ENCODE measurements at places on chromosomes 11 and 22. TPM values are rescaled to one million over a fixed set of nuclear protein-coding genes. Genes with fewer than 3 reads are reported as not detected.

The HTR3A gene
- polyA plus RNA-seq = not detected

The RAG1 gene
- polyA plus RNA-seq = 1.1 TPM

The OR8D1 gene
- polyA plus RNA-seq = not detected

The ADAMTS8 gene
- 1.7 TPM for polyA plus RNA-seq

The CASP5 gene
- polyA plus RNA-seq = 0.92 TPM

The NRGN gene
- 1.2 TPM for polyA plus RNA-seq

The JAML gene
- 5.0 TPM for polyA plus RNA-seq

The OR6A2 gene
- polyA plus RNA-seq = not detected

DNA sequence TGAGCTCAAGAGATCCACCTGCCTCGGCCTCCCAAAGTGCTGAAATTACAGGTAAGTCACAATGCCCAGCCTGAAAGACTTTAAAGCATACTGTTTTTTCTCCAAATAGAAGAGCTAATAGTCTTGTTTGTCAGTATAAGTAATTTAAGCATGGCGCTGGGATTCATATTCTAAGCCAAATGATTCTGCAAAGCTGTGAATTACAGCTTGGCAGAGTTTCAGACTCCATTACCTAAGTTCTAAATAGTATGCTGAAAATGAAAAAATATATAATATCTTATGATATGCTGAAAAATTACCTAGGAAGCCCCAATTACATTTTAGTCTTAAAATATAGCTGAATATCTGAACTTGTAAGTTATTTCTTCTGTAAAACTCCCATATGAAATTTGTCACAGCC lies 39.3 kb downstream of the MRE11 start:
- no peak for DNase-seq
- no peak overlapping the region for H3K27ac ChIP-seq
- H3K4me1 ChIP-seq = no peaks in the 10 kb centered on the region
- H3K36me3 ChIP-seq = no peaks in the 10 kb centered on the region
- no peaks in the 10 kb centered on the region for H3K27me3 ChIP-seq

DNA sequence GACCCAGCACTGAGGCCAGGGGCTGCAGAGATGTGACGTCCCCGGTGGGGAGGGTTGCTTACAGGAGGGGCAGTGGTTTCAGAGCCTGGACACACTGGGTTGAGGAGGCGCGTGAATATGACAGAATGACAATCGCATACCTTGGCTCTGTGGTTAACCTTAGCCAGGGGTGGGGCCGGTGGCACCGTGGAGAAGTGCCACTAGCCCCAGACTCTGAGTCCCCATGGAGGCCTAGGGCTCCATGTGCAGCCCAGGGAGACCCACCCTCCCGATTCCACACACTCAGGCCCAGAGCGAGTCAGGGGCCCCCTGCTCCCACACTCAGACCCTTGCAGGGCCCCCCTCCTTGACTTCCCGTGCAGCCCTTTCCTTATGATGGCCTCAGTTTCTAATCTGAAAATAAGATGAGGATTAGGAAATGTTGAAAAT lies 3.6 kb upstream of the ACR start:
- no peak overlapping the region for H3K4me3 ChIP-seq
- no peaks in the 10 kb centered on the region for H3K4me1 ChIP-seq
- H3K27me3 ChIP-seq = peaks cover 3% of the 10 kb centered on the region
- no peak overlapping the region for H3K27ac ChIP-seq

GRCh38 chr11:57463671-57464538 lies 3.6 kb downstream of the RTN4RL2 start:
- peaks cover 72% of the 10 kb centered on the region for H3K27me3 ChIP-seq
- H3K4me3 ChIP-seq = no peak overlapping the region
- no peak for DNase-seq
- H3K36me3 ChIP-seq = no peaks in the 10 kb centered on the region
- H3K4me1 ChIP-seq = peaks cover 14% of the 10 kb centered on the region

DNA sequence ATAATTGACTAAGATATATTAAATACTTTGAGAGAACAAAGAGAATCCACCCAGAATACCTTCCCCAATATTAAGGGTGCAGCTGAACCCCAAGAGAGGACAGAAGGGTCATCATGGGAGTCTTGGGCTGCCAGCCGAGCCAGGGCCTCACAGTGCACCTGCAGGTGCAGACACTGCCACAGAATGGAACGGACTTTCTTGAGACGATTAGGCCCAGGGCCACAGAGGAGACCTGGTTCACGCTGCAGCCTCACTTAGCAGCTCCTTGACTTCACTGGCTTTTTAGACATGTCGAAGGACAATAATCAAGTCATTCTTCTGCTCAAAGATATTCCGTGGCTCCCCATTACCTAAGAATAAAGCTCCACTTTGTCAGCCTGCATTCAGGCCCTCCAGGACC lies 100.6 kb downstream of the PHF21B start:
- no peak for DNase-seq
- H3K36me3 ChIP-seq = no peaks in the 10 kb centered on the region
- no peaks in the 10 kb centered on the region for H3K27me3 ChIP-seq
- H3K4me3 ChIP-seq = no peak overlapping the region
- H3K27ac ChIP-seq = no peak overlapping the region

GRCh38 chr11:48109046-48109666 lies 107.5 kb upstream of the OR4B1 start:
- no peak for DNase-seq
- H3K27me3 ChIP-seq = no peaks in the 10 kb centered on the region
- H3K4me1 ChIP-seq = peaks cover 12% of the 10 kb centered on the region
- H3K36me3 ChIP-seq = no peaks in the 10 kb centered on the region
- H3K4me3 ChIP-seq = no peak overlapping the region

DNA sequence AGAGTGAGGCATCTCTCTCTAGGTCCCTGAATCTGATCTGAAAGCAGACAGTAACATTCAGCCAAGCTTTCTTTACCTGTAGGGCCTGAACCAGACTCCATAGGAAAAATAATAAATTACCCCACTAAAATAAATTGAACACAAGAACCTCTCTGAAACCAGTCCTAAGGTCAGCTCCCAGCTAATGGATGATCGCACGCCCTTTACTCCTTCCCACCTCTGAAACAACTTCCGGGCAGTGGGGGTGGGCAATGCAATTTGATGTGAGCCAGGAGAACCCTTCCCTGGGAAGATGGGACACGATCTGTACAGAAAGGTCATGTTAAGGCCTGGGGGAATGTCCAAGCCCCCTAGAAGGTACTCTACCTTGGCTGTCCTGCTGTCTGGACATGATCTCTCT lies 71.2 kb downstream of the MICAL3 start:
- H3K36me3 ChIP-seq = no peaks in the 10 kb centered on the region
- H3K4me3 ChIP-seq = no peak overlapping the region
- H3K27ac ChIP-seq = no peak overlapping the region
- DNase-seq = no peak
- no peaks in the 10 kb centered on the region for H3K27me3 ChIP-seq

- no peaks in the 10 kb centered on the region for H3K36me3 ChIP-seq
- no peak overlapping the region for H3K4me3 ChIP-seq
- no peaks in the 10 kb centered on the region for H3K27me3 ChIP-seq
- H3K4me1 ChIP-seq = no peaks in the 10 kb centered on the region
- no peak for DNase-seq
- no peak overlapping the region for H3K27ac ChIP-seq
Measured at GRCh38 chr11:80831374-80831773, 1390.5 kb upstream of the TENM4 start.

DNA sequence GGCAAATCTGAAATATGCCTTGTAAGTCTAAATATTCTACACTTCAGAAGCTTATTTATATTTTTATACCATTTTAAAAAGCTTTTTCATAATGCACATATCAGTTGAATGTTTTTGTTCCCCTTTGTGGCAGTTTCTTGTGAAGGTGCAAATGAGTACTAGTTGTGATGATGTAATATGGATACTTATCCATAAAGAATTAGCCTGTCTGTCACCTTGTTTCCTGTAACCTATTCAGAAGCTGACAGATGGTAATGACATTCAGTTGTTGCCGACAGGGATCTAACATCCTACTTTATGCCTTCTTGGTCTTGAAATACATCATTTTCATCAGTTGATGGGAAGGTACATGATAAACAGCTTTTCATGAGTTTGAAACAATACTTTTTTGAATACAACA lies 2.9 kb downstream of the QSER1 start:
- no peaks in the 10 kb centered on the region for H3K27me3 ChIP-seq
- H3K36me3 ChIP-seq = no peaks in the 10 kb centered on the region
- H3K4me3 ChIP-seq = no peak overlapping the region
- peak overlapping the region; percentile 99 for H3K27ac ChIP-seq
- peaks cover 10% of the 10 kb centered on the region for H3K4me1 ChIP-seq
- no peak for DNase-seq

DNA sequence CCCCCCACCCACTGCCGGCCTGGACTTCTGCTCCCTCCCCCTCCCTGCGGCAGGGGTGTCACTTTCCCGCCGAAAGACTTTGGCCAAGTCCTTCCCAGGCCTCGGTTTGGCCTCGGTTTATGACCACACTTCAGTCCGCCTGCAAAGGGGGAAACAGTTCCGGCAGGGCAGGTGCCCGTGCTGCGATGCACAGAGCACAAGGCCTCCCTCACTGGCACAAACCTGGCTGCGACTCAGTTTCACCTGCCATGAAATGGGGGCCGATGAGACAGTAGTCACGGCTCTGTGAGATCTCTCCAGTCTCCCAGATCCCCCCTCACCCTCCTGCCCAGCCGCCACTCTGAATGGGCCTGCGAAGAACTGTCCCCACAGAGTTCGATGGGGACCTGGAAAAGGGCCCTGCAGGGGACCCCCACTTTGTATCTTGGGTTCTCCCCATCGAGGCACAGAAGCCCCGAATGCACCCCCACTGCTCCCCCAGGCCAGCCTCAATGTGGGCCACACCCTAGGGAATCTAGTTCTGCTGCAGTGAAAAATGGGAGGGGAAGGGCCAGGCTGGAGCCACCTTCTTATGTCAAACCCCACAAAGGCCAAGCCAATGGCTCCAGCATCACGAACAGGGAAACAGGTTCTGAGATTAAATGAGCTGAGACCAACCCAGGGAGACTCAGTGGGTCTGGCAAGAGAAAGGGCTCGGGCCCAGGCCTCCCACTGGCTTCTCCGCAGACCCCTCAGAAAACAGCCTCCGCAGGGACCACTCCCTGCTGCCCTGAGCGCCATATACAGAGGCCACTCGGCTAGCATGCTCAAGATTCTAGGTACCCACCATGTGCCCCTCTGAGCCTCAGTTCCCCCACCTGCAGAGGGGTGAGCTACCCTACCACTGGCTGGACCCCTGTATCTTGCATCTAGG lies 29.0 kb downstream of the ARVCF start:
- DNase-seq = no peak
- H3K36me3 ChIP-seq = no peaks in the 10 kb centered on the region
- no peak overlapping the region for H3K4me3 ChIP-seq
- H3K27me3 ChIP-seq = no peaks in the 10 kb centered on the region

DNA sequence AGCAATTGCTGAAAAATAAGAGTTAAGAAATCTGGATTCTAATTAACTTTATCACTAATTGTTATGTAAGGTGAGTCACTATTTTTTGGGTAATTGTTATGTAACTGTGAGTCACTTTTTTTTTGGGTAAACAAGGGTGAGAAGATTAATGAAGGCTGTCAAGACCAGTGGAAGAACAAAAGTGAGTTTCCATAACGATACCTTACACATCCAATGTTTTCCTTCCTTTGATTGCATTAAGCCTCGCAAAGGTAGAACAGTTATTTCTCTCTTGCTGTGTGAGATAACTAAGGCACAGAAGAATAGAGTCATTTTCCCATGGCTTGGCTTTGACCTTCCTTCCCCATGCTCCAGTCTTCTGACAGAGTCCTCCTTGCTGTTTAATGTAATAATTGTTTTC lies 374.7 kb downstream of the DDX10 start:
- H3K36me3 ChIP-seq = no peaks in the 10 kb centered on the region
- no peaks in the 10 kb centered on the region for H3K4me1 ChIP-seq
- no peak for DNase-seq

DNA sequence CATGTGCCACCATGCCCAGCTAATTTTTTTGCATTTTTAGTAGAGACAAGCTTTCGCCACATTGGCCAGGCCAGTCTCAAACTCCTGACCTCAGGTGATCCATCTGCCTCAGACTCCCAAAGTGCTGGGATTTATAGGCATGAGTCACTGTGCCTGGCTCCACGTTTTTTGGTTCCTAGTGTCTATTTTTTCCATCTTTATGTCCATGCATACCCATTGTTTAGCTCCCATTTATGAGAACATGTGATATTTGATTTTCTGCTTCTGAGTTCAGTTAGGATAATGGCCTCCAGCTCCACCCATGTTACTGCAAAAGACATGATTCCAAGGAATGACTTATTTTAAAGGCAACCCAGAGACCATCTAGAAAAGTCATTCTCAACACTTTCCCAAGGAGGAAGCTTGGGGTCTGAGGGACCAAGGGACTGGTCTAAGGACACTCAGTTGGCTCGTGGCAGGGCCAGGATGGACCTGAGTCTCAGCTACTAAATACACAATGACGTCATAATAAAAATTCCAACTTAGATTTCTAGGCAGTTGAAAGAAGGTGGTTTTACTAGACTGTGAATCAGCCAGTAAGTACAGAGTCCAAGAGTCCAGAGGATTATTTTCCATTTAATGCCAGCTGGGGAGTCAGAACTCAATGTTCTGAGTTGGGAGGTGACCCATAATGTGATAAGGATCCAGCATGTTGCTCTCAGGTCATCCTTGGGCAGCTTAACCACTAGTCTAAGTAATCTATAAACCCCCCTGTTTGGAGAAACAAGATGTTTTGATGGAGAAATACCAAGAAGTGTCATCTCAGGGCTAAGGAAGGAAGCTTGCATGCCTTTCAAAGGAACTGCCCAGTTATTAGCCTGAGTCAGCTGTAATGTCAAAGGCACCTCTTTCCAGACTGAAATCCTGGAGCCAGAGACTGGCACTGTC lies 39.4 kb downstream of the ABTB2 start:
- no peaks in the 10 kb centered on the region for H3K27me3 ChIP-seq
- DNase-seq = peak; percentile 73

DNA sequence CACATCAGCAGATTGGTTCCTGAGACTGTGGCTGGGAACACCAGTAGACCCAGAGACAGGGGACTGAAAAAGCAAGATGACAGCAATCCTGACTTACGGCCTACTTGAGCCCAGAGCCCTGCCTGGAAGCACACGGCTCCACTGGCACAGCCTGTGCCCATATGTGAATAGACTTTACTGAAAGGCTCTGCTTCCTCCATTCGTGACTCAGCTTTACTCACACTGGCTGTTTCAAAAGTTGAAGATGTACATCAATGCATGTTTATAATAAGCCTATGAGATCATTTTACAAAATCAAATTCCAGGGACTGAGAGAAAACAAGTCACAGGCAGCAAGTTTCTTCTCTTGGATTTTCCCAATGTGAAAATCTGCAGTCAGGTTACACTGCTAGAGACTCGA lies 134.6 kb upstream of the TEAD1 start:
- H3K4me1 ChIP-seq = no peaks in the 10 kb centered on the region
- H3K27me3 ChIP-seq = no peaks in the 10 kb centered on the region
- H3K36me3 ChIP-seq = no peaks in the 10 kb centered on the region
- no peak for DNase-seq
- H3K27ac ChIP-seq = peak overlapping the region; percentile 40
- H3K4me3 ChIP-seq = no peak overlapping the region

DNA sequence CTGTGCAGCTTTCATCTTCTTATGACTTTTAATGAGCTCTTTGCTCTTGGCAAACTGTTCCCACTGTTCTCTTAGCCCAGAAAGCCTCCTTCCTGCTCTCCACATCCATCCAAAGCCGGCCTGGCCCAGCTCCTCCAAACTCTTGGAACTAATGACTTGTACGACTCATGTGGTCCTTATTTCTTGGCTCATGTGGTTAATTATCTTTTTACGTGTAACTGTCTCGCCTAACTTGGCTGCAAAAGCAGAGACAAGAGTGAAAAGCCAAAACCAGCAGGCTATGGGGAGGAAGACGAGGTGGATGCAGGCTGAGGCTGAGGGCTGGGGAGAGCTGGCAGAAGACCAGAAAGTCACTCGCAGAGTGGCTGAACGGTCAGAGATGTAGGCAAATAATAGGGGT lies 5.5 kb downstream of the CSNK2A3 start:
- H3K4me1 ChIP-seq = peaks cover 24% of the 10 kb centered on the region
- H3K4me3 ChIP-seq = no peak overlapping the region
- H3K27me3 ChIP-seq = no peaks in the 10 kb centered on the region
- no peak for DNase-seq
- no peaks in the 10 kb centered on the region for H3K36me3 ChIP-seq
- no peak overlapping the region for H3K27ac ChIP-seq

Measured in hepatocyte (in vitro differentiated cells).